H7 (cell line): ENCODE measurements at places on chromosomes 11 and 22. TPM values are rescaled to one million over a fixed set of nuclear protein-coding genes. Genes with fewer than 3 reads are reported as not detected.
A peak's percentile ranks its signal among the peaks of the same experiment; 100 is the strongest.

The SSH3 gene
- 23.6 and 30.2 TPM in 2 replicates for total RNA-seq

DNA sequence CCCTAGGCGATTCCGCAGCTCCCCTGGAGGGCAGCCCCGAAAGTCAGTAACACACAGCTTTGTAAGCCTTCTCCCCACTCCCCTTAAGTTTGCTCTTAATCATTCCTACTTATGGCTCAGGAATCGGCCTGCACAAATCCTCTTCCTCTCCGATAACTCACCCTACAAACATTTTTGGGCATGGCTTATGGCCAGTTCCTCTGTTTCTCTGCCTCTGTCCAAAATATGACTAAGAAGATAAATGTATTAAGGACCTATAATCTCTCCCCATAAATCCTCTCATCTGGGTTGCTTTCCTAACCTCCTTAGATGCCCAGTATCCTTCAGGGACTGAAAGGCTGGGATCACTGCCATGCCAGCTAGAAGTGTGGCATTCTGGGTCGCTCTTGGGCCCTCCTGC is 41.0 kb downstream of the PAMR1 start:
- no peak for DNase-seq

DNA sequence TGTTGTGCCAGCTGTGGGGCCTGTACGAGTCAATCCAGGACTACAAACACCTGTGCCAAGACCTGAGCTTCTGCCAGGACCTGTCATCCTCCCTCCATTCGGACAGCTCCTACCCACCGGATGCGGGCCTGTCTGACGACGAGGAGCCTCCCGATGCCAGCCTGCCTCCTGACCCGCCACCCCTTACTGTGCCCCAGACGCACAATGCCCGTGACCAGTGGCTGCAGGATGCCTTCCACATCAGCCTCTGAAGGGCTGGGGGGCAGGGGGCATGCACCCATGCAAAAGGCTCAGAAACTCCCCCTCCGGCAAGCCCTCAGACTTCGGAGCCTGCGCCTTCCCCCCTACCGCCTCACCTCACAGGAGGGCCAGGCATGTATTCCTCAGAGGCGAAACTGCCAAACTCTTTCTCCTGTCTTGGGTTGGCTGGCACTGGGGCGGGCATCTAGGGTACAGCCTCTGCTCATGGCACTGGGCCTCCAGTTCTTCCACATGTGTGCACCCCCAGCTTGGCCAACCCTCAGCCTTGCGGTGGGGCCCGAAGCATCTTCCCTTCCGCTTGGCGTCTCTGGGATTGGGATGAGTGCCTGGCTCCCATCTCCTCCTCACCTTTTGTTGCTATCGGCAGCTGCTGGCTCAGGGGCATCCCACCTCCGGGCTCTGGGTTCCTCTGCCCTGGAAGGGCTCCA is 1.2 kb downstream of the FAM89B start:
- DNase-seq = no peak

DNA sequence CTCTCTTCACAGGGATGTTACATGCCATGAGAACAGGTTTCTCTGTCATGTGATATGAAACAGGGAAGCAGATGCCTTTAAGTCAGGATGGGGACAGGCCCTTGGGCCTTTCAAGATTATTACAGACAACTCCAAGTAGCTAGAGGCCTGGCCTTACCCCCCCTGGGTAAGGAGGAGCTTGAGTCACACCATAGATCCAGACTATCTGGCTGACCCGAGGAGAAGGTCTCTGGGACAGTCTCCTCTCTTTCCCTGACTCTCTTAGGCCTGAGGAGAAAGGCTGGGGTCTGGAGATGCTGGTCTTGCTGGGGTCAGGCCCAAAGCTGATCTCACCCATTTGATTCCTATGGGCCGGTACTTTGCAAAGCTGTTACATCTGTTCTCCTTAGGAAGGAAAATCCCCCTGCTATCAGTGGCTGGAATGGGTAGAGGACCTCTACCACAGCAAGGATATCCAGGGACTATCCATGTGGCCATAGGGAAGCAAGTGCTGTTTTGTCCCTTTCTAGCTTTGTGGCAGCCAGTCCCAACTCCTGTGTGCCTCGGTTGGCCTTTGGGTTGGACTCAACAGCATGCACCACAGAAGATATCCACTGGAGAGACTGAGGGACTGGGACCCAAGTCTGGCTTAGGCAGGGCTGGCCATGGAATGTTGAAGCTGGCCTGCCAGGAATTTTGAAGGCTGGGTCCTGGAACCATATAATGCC is 25.2 kb downstream of the RELT start:
- DNase-seq = peak; percentile 28

DNA sequence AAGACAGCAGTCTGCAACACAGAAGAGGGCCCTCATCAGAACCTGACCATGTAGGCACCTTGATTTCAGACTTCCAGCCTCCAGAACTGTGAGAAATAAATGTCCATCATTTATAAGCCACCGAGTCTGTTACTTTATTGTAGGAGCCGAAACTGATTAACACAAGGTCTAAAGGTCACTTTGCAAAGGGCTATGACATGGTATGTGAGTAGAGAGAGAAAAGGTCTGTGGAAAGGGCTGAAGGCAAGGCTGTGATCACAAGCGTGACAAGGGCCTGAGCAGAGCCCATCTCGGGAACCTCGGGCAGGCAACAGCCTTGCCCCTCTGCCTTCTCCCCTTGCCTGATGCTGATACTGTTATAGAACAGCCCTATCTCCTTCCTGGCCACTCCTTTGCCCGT is 73.4 kb upstream of the TEAD1 start:
- DNase-seq = no peak

DNA sequence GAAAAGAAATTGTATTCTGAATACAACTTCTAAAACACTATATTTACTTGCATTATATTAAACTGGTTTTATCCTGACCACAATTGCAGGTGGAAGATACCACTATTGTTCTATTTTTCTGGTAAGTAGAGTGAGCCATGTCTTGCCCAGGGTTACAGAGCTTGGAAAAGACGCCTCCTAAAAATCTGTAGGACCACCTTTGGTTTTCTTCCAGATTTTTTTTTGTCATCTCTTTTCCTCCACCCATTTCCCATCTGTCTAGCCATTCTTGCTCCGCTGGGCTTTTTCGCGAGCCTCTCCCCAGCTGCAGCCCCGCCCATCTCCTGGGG is 294 bp upstream of the MTMR3 start:
- no peak for DNase-seq
